ENCODE measurements at places on chromosomes 3 and 15. TPM values are rescaled to one million over a fixed set of nuclear protein-coding genes. Genes with fewer than 3 reads are reported as not detected.

The TMCO5A gene
- not detected for total RNA-seq

DNA sequence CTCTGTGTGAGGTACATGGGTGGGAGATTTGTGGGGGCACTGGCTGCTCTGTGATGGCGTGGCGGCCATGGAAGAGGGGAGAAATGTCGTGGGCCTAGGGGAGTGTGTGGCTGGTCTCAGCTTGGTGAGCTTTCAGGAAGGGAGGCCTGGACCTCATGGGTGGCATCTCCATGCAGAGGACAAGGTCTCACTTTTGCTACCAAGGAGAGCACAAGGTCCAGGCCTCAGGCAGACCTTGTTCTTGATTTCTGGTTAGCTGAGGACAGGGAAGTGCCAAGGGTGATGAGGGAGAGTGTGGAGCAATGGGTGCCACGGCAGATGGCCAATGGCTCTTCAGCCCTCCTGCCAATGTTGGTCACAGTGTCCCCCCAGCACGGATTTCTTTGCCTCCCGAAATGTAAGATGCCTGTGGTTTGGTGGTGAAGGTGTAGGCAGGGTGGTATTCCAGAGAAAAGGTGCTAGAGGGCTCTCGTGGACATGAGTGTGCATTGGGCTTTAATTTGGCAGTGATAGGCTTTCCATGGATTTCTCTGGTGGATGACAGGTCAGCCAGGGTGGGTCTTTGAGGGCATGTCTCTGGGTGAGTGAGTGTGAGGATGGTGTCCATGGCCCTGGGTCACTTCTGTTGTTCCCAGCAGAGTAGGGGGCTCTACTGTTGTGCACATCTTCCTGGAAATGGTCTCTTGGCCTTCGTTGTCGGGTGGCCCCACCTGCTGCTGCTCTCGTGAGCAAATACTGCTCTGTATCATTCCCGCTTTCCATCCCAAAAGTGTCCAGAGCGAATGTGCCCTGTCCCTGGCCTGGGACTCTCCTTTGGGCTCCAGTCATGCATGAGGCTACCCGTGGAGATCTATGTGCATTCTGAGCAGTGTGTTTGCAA lies 108.0 kb downstream of the SNRPN start:
- no peak for DNase-seq

- DNase-seq = no peak
These were observed 1.4 kb downstream of the DOCK3 start for GRCh38 chr3:50676031-50676705.

- no peak for DNase-seq
These were observed 64.3 kb downstream of the EPHB1 start for GRCh38 chr3:134859341-134859740.

The STIMATE gene
- total RNA-seq = 13.9 TPM

- DNase-seq = no peak
These were observed 296.1 kb downstream of the AGBL1 start for GRCh38 chr15:86375733-86376280.

The AGTR1 gene
- not detected for total RNA-seq

The IL17RE gene
- total RNA-seq = 12.6 TPM

The ATP13A4 gene
- 54.9 TPM for total RNA-seq

DNA sequence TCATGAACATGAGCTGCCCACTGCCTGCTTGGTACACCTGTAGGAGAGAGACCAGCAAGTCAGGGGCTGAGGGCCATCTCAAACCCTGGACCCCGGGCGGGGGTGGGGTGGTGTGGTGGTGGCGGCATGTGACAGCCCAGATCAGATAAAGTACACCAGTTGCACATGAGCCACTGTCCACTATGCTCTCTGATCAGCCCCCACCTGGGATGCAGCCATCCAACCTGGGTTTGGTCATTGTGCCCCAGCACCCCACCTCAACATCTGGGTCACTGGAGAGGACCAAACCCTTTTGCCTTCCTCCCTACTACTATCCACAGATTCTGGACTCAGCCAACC lies 3.0 kb upstream of the NCKIPSD start:
- no peak for DNase-seq

- DNase-seq = no peak
These were observed 391.4 kb downstream of the LRTM1 start for GRCh38 chr3:54536450-54536849.

DNA sequence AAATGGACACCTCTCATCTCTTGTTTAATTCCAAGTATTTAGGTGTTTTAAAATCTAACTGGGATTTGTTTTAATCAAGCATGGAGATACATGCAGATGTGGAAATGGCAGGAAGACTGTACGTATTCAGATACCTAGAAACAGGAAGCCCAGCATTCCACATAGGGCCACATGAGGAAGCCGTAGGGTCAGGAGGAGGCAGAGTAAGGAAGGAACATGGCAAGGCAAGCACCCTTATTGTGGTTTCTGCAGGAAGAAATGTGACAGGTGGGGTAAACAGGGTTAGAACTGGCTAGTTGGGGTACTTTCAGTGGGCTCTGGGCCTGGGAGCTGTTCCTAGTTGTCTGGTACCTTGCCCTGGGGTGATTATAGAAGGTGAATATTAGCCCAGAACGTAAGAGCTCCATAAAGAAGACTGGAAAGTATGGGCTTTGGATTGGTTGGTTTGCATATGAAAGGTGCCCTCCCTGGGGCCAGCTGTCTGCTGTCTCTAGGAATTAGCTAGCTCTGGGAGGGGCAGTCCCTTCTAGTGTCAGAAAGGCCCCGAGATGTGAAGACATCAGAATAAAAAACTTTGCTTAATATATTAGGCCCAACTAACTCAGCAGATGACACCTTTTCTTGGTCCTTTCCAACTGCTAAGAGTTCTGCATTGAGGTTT lies 107.7 kb upstream of the CADPS start:
- DNase-seq = no peak

DNA sequence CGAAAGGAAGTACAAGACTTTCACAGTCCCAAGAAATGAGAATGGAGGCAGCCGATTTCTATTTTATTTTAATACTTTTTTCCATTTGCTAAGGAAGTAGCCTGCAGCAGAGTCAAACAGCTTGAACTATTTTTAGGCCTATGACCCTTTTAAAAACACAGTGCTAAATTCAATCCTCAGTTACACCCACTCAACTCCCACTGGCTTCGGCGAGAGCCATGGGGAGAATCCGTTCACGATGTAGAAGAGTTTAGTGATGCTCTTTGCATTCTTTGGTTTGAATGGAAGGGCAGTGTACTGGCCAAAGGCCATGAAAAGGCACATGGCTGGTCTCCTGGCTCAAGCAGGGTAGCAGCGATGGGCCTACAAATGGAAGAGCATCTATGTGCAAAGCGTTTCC lies 343.5 kb downstream of the FOXP1 start:
- no peak for DNase-seq

GRCh38 chr15:47812470-47812999 lies 95.2 kb downstream of the SEMA6D start:
- DNase-seq = no peak

- DNase-seq = no peak
These were observed 209.5 kb downstream of the SOX2 start for GRCh38 chr3:181921220-181921619.

GRCh38 chr3:134369861-134370596 lies 4.2 kb downstream of the AMOTL2 start:
- DNase-seq = no peak

- no peak for DNase-seq
These were observed 51.6 kb upstream of the SLC6A11 start for GRCh38 chr3:10764259-10765051.

GRCh38 chr3:155912579-155913190 lies 42.2 kb downstream of the GMPS start:
- DNase-seq = no peak

- no peak for DNase-seq
These were observed 218.0 kb downstream of the ZNF385D start for GRCh38 chr3:21533002-21533401.

- no peak for DNase-seq
These were observed 26.8 kb upstream of the PCOLCE2 start for GRCh38 chr3:142915636-142916035.

GRCh38 chr15:25739687-25740121 lies 123.4 kb downstream of the ATP10A start:
- no peak for DNase-seq

DNA sequence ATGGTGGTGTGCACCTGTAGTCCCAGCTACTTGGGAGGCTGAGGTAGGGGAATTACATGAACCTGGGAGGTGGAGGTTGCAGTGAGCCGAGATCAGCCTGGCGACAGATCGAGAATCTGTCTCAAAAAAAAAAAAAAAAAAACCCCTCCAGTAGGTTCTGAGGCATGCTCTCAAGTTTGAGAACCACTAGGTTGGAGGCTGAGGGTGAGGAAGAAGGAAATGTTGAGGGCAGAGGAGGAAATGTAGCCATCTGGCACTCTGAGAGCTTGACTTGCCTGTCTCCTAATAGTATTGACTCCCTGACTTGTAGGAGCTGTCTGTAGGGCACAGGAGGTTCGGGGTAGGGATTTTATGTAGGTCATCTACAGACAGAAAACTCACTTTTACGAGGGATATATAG lies 204.6 kb downstream of the OPA1 start:
- no peak for DNase-seq

The GRAMD2A gene
- 8.0 TPM for total RNA-seq

DNA sequence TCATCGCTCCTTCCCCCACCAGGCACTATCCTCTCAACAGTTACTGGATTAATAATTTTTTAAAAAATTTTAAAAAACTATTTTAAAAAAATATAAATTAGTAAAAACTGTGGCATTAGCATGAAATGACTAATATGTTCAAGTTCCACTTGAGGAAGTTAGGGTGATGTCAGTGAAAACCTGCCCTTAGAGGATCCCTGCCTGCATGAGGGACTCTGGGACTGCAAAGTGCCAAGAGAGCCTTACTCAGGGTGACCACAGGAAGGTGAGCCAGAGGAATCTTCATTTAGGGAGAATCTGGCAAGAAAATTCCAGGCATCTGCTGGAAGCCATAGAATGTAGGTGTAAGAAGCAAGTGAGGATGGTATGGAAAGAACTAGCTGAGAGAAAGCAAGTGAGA lies 157.7 kb upstream of the BCL6 start:
- no peak for DNase-seq

The HEG1 gene
- 28.4 TPM for total RNA-seq

DNA sequence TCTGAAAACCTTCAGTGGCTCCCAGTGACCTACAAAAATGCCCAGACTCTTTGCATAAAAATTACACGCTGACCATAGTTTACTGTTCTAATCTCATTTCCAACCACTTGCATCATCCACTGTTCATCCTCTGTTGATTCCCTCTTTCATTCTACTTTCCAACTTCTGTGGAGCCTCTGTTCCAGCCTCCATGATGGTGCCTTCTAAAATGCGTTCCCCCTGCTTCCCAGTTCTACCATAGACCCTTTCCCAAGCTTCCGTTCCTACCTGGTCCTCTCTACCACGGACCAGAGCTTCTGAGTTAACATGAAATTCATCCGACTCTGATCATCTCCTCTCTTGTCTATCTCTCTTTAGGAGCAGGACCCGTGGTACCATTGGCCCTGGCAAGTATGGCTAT lies 127.0 kb downstream of the THSD4 start:
- no peak for DNase-seq

GRCh38 chr15:40038275-40038637 lies 725 bp downstream of the SRP14 start:
- no peak for DNase-seq

DNA sequence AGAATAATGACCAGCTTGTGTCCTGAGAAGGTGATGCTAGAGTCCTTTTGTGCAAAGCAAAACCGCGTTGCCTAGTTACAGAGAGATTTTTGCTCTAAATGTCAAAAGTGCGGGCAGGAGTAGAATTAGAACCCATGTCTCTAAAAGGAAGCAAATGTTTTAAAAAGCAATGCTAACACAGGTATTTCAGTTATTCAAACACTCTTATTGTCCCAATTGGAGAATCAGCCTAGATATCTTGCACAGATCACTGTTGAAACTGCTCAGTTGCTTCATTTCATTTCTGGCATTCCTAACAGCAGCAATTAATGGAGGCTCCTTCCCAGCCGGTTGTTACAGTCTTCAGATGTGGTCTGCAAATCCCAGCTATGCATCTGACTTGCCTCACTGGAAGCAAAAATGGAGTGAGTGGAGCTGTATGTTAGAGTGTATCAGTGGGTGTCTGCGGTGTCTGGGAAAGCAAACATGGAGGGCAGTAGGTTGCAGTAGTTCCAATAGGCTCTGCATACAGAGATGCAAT lies 55.6 kb upstream of the SEMA6D start:
- DNase-seq = no peak

GRCh38 chr3:167493244-167493643 lies 19.4 kb upstream of the SERPINI2 start:
- DNase-seq = no peak

The MYEF2 gene
- not detected for total RNA-seq

- no peak for DNase-seq
These were observed 77.6 kb downstream of the SSR3 start for GRCh38 chr3:156477323-156477722.

- no peak for DNase-seq
These were observed 236.0 kb downstream of the EDEM1 start for GRCh38 chr3:5423523-5423922.

- no peak for DNase-seq
These were observed 108.3 kb downstream of the B3GALNT1 start for GRCh38 chr3:160996811-160997210.

DNA sequence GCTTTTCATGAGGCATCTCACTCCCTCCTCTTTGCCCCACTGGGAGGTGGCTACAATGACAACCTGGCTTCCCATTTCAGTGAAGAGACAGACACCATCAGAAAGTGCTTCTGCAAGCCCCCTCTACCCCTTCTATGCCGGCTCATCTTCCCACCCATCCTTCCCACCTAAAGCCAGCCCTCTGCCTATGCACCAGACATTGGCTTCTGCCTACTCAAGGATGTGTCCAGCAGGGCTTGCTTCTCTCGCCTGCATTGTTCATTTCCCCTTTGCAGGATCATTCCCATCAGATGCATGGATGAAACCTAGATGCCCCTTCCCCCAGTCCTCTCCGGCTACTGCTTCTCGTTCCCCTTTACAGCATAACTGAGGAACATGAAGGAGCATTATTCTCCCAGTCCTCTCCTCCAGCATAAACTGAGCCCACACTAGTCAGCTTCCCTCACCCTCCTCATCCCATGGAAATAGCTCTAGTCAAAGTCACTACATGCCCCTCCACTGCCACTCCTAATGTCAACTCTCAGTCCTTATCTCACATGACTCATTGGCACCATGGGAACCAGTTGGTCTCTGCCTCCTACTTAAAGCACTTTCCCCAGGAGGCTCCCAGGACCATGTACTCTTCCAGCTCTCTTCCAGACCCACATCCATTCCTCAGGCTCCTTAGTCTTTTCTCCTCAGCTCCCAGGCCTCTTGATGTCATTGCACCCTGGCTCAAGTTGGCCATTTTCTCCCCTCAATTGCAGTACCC lies 47.9 kb downstream of the TM2D3 start:
- no peak for DNase-seq

The MYL3 gene
- not detected for total RNA-seq

The MORC1 gene
- not detected for total RNA-seq

DNA sequence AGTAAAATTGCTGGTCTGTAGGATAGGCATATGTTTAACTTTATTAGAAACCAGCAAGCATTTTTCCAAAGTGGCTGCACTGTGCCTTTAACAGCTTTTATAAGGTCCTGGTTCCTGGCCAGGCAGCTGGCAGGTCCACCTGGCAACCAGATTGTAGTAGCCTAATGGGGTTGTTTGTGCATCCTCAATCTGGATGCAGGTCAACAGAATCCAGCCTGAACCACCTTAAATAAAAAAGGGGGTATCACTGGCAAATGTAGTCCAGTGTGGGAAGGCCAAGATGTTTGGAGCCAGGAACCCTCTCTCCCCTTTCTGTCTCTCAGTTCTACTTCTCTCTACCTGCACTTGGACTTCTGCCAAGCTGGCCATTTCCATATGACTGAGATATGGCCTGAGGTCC lies 200.3 kb downstream of the ZNF621 start:
- no peak for DNase-seq

The SUCNR1 gene
- not detected for total RNA-seq

The CCR8 gene
- not detected for total RNA-seq

All from esophagus squamous epithelium (tissue), 5 donors.